ENCODE measurements at places on chromosomes 2 and 18.

- DNase-seq = no peak
Observed at GRCh38 chr2:200627110-200627770, 41.4 kb downstream of the AOX1 start.

GRCh38 chr2:120826716-120827410 lies 91.2 kb downstream of the GLI2 start:
- no peak for DNase-seq

GRCh38 chr2:230913406-230914143 lies 11.5 kb downstream of the GPR55 start:
- no peak for DNase-seq

- DNase-seq = no peak
Observed at GRCh38 chr2:8592736-8593135, 89.1 kb upstream of the ID2 start.

GRCh38 chr2:144361742-144362141 lies 158.2 kb downstream of the ZEB2 start:
- no peak for DNase-seq
